ENCODE measurements at places on chromosomes 1 and 21. TPM values are rescaled to one million over a fixed set of nuclear protein-coding genes. Genes with fewer than 3 reads are reported as not detected.

Gene SPATA17
- not detected for total RNA-seq

DNA sequence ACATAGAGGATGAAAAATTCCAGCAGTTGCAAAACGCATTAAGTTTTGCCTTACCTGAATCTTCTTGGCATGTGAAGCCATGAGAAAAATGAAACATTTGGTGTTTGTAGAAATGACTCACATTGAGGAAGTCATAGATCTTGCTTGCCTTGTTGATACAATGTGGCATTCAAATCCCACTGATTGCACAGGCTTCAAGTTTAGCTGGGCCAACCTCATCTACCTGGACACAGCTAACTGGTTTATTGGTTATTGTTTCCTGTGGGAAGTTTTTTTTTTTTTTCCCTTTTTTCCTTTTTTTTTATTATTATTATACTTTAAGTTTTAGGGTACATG, 168.9 kb upstream of the C21orf91 start:
- H3K27ac ChIP-seq, result no peak overlapping the region
- H3K36me3 ChIP-seq, result no peaks in the 10 kb centered on the region
- H3K4me3 ChIP-seq, result no peak overlapping the region
- no peaks in the 10 kb centered on the region for H3K4me1 ChIP-seq
- H3K27me3 ChIP-seq, result no peaks in the 10 kb centered on the region
- DNase-seq, result no peak

- H3K4me1 ChIP-seq, result no peaks in the 10 kb centered on the region
- no peaks in the 10 kb centered on the region for H3K36me3 ChIP-seq
- no peak overlapping the region for H3K27ac ChIP-seq
Observed at GRCh38 chr1:166020210-166020609, 146.6 kb downstream of the FAM78B start.

DNA sequence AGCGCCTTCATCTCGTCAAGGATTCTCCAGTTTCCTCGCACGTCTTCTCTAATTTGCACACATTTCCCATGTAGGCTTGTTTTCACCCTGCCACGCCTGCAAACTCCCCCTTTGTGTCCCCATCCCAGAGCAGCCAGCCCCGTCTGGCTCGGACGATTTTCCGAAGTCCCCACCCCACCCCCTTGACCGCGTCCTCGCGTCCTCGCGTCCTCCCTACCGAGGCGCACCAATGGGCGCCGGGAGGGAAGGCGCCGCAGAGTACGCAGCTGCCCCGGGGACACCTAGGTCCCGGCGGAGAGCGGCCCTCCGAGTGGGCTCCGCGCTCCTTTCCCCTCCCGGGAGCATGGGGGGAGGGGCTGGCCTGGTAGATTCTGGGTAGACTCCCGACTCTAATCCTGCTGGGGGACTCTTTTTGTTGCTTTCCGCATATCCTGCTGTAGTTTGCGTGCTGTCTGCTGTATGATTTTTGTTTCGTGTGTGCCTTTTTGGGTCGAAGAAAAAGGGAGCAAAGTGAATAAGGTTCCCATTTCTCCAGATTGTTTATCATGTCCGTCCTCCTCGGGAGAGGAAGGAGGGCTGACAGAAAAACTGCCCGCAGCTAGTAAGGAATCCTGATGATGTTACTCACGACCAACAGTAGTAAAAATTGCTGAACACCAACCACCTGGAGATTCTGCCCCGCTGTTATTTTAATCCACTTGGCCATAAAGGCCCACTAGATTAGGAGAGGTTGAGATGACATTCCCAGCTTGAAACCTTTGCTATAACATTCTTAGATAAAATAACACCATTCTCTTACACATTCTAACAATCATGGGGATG, 1.5 kb downstream of the CACHD1 start:
- H3K27ac ChIP-seq, result no peak overlapping the region
- no peak for DNase-seq
- peaks cover 10% of the 10 kb centered on the region for H3K4me1 ChIP-seq
- no peak overlapping the region for H3K4me3 ChIP-seq
- H3K36me3 ChIP-seq, result no peaks in the 10 kb centered on the region
- H3K27me3 ChIP-seq, result peaks cover 12% of the 10 kb centered on the region

DNA sequence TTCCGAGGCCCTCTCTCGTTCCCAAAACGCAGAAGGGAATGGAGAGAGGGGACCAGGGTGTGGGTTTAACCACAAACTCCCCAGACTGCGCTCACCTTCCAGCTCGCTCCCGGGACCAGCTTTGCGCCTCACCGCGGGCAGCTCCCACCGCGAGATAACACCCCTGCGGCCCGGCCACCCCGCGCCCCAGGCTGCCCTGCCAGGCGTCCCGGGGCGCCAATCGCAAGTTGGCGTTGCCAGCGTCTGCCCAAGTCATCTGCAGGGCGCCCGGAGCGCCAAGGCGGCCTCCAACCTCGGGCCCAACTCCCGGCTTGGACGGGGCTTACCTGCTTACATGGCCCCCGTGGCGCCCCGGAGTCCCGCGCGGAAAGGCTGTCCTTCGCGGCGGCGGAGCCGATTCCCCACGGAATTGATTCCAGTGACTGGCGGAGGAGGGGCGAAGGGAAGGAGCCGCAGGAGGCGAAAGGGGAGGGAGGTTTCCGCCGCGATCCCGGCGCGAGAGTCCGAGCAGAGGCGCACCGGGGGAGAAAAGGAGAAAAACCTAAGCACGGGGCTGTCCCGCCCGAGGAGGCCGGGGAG, 456 bp downstream of the PTPN14 start:
- H3K27ac ChIP-seq, result no peak overlapping the region
- peaks cover 13% of the 10 kb centered on the region for H3K4me1 ChIP-seq
- H3K4me3 ChIP-seq, result no peak overlapping the region
- peaks cover 31% of the 10 kb centered on the region for H3K27me3 ChIP-seq

GRCh38 chr1:77664939-77665516, 17.4 kb downstream of the ZZZ3 start:
- H3K36me3 ChIP-seq, result peaks cover 4% of the 10 kb centered on the region
- H3K27ac ChIP-seq, result peak overlapping the region; percentile 1
- no peak overlapping the region for H3K4me3 ChIP-seq

DNA sequence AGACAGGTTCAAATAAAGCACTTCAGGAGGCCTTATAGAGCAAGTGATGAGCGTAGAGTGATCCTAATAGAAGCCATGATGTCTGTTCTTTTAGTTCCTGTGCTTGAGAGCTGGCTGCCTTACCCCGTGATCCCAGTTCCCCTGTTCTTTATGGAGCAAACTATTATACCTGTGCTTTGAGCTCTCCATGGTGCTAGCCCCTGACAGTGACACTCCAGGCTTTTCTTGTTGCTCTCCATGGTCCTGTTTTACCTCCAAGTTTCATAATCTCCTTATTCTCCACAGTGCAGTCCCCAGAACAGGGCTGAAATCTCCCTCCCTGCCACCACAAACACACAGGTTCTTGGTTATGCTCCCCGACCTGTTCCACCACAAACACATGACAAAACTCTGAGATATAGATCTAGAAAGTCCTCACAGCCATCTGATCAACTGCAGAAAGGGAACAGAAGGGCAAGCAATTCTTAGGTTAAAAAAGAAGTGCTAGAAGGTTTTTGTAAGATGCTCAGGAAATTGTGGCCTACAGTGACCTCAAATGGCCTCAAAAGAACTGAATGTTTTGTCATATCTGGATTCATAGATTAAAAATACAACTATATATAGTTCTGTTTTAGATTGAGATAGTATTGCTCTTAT, 6.0 kb downstream of the CADM3 start:
- peak; percentile 65 for DNase-seq
- no peaks in the 10 kb centered on the region for H3K36me3 ChIP-seq
- no peak overlapping the region for H3K4me3 ChIP-seq
- no peaks in the 10 kb centered on the region for H3K27me3 ChIP-seq

- no peak overlapping the region for H3K4me3 ChIP-seq
- no peaks in the 10 kb centered on the region for H3K36me3 ChIP-seq
- no peak for DNase-seq
- no peaks in the 10 kb centered on the region for H3K4me1 ChIP-seq
- no peaks in the 10 kb centered on the region for H3K27me3 ChIP-seq
- H3K27ac ChIP-seq, result no peak overlapping the region
Observed at GRCh38 chr1:230548997-230549396, 93.3 kb upstream of the COG2 start.

DNA sequence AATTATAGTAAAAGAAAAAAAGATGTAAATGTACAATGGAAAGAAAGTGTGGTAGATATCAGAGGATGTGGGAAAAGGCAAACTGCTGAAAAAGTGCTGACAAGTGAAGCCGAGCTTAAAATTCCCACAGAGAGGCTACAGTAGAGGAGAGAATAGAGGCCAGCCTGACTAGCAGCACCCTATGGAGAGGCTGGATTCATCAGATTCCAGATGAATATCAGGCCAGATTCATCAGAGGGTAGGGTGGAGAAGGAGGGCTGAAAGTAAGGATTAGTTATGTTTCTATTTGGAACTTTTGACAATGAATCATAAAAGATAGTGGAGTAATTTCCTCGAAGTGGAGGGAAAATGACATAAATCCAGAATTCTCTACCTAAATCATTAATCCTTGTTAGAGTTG, 60.4 kb upstream of the NEK7 start:
- H3K36me3 ChIP-seq, result no peaks in the 10 kb centered on the region
- no peak overlapping the region for H3K4me3 ChIP-seq
- H3K4me1 ChIP-seq, result no peaks in the 10 kb centered on the region
- H3K27me3 ChIP-seq, result no peaks in the 10 kb centered on the region

GRCh38 chr21:36791695-36792470, 93.0 kb downstream of the SIM2 start:
- H3K4me1 ChIP-seq, result no peaks in the 10 kb centered on the region
- no peak for DNase-seq
- no peak overlapping the region for H3K27ac ChIP-seq
- no peaks in the 10 kb centered on the region for H3K27me3 ChIP-seq

- DNase-seq, result no peak
- H3K27ac ChIP-seq, result no peak overlapping the region
- H3K4me1 ChIP-seq, result no peaks in the 10 kb centered on the region
- H3K27me3 ChIP-seq, result no peaks in the 10 kb centered on the region
- H3K4me3 ChIP-seq, result no peak overlapping the region
- H3K36me3 ChIP-seq, result no peaks in the 10 kb centered on the region
Observed at GRCh38 chr1:98763488-98764150, 102.1 kb downstream of the SNX7 start.

DNA sequence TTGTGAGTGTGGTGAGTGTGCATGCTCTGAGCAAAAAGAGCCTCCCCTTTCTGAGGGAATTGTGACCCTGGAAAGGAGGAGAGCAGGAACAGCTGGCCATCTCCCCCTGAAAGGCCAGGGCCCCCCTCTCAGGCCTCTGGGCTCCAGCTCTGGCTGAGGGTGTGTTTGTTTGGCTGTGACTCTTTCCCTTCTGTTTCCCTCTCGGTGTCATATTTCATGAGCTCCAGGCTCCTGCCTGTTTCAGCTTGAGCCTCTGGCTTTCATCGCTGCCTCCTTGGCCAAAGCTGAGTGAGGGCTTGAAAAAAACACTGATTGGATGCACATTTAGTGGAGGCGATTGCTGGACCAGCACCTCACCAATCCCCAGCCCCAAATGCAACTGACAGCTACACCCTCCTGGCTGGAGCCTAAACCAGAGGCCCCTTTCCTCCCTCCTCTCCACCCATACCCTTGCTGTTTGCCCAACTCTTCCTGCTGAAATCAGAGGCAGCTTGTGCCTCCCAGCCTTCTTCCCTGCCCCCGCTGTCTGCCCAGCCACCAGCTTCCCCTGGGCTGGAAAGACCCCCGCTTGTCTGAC, 64.1 kb downstream of the DDR2 start:
- H3K4me1 ChIP-seq, result no peaks in the 10 kb centered on the region
- no peak for DNase-seq
- H3K27me3 ChIP-seq, result peaks cover 5% of the 10 kb centered on the region
- H3K4me3 ChIP-seq, result no peak overlapping the region
- no peak overlapping the region for H3K27ac ChIP-seq
- no peaks in the 10 kb centered on the region for H3K36me3 ChIP-seq

DNA sequence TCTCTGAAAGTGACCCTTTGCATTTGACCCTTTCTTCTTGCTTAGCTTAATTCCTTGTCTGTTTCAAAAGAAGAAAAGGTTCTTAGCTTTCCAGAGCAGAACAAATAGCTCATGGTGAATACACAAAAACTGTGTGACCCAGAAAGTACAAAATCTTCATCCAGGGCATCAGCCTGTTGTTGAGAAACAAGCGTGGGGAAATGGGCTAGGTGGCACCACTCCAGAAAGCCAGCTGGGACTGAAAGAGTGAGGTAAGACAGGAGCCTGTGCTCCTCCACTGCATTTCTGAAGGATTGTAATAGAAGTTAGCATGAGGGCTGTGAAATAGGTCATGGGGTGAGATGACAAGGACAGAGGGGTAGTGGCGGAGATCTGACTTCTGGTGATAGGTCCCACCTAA, 45.8 kb downstream of the CYP2J2 start:
- no peak overlapping the region for H3K4me3 ChIP-seq
- no peaks in the 10 kb centered on the region for H3K27me3 ChIP-seq
- H3K36me3 ChIP-seq, result no peaks in the 10 kb centered on the region
- DNase-seq, result no peak

Gene ARF1
- total RNA-seq, result 472 TPM

Measured in K562 (cell line).